ENCODE measurements at places on chromosomes 1 and 21.

DNA sequence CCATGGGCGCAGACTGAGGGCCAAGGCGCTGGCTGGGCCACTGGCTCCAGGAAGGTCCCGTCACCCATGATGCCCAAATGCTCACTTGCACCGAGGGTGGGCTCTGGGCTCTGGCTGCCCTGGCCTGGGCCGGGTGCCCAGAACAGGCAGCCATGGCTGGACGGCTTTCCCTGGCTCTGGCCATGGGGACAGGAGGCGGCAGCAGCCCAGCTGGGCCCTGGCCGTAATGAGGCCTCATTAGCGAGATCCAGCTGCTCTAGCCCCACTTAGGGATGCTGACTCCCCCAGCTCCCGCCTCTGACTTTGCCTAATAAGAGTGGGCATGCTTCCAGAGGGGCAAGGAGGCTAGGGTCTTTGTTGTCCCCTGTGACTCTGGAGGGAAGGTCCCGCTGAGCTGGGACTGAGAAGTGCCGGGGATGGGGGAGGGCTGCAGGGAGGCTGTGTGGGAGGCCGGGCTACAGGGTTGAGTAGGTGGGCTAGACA lies 11.8 kb downstream of the SLC6A9 start:
- no peak for DNase-seq

DNA sequence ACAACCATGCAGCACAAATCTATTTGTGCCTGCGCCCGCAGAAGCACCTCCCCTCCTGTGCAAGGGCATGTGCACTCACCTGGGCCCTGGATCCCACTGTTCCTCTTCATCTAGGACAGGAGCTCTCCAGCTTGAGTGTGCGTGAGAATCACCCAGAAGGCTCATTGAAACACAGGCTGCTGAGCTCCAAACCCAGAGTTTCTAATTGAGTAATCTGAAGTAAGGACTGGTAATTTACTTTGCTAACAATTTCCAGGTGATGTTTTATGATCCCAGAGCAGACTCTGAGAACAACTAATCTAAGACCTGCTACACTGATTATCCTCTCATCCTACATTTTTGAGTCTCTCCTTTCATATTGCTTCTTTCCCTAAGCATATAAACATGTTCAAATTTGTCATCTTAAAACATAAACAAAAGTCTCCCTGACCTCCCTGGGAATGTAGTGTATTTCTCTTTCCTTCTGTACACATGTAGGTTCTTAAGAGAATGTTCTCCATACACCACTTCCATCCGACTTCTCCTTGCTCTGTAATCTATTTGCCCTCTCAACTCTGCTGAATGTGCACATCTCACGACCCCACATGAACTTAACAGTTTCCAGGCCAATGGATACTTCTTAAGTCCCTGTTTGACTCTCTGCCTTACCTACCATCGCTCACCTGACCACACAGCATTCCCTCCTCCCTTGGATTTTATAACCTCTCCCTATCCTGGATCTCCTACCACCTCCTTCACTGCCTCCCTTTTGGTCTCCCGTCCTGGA lies 522.5 kb downstream of the SMYD3 start:
- DNase-seq: no peak

- DNase-seq: no peak
These were observed 74.4 kb downstream of the PTGS2 start for GRCh38 chr1:186605762-186606350.

- DNase-seq: no peak
These were observed 146.2 kb downstream of the ZSCAN20 start for GRCh38 chr1:33618636-33619035.

DNA sequence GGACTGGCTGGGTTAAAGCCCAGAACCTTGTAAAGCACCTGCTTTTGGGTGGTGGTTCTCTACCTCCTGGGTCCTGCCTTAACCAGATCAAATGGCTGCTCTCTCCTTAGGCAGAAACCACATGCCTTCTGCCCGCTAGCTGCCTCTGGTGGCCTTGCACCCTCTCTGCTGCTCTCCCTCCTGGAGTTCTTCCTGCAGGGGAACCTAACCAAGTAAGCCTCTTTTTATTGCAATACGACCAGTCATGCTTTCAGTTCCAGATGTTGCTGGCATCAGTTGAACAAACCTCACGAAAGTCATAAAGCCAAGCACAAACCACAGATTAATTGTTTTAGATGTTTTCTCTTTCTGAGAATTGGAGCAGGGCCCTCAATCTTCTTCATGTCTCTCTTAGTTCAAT lies 118.9 kb downstream of the GDAP2 start:
- no peak for DNase-seq

DNA sequence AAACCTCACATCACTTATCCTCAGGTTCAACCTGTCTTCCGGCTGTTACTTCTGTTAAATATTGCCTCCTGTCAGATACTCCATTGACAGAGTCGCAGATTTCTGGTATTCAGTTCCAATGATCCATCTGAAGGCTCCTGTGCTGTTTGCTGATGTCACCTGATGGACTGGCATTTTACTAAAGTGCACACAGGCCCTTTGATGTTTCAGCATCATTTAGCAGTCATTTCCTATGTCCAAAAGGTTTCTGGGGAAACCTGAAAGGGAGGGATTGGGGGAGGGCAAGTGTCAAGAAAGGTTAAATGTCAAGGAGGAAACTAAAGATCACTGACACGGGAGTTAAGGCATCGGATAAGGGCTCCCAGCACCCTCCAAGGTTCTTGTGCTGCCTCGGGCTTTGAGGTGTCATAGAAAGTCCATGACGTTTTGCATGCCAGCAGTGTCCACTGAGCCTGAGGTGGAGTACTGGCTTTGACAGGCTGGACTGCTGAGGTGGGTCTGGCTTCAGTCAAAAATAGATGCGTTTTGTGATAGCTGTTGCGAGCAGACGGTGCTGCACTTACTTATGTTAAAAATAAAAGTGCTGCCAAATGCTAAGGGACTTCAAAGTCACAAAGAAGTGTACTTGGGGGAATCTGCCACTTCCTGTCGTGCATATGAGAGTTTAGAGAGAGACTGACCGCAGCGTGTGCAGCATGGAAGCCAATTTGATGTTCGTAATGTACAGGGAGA lies 30.8 kb downstream of the XCL2 start:
- no peak for DNase-seq

GRCh38 chr1:176949033-176949662 lies 215.4 kb downstream of the ASTN1 start:
- peak; percentile 11 for DNase-seq

DNA sequence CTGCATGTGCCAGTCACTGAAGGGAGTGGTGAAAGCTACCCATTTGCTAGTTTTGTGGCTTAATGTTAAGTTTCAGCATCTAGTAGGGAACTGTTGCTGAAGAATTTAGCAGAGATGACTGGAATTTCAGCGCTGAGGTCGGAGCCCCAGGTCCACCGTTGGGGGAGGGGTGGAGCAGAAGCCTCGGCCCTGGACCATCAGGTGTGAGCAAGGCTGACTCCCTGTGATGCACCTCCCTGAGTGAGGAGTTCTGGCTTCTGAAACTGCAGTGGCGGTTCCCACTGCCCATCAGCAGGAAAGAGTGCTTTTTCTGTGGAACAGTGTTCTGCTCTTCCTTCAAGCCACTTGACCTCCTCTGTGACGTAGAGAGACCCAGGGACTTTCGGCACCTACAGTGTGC lies 1.3 kb downstream of the NOS1AP start:
- DNase-seq: no peak

GRCh38 chr1:219317762-219318353 lies 144.2 kb downstream of the LYPLAL1 start:
- DNase-seq: no peak

Data from myocyte (in vitro differentiated cells).